ENCODE measurements at places on chromosomes 1 and 21. TPM values are rescaled to one million over a fixed set of nuclear protein-coding genes. Genes with fewer than 3 reads are reported as not detected.

The TMEM269 gene
- total RNA-seq: 0.04 TPM

The HPDL gene
- not detected for total RNA-seq

The TFF2 gene
- not detected for total RNA-seq

The MTARC1 gene
- 0.08 TPM for total RNA-seq

DNA sequence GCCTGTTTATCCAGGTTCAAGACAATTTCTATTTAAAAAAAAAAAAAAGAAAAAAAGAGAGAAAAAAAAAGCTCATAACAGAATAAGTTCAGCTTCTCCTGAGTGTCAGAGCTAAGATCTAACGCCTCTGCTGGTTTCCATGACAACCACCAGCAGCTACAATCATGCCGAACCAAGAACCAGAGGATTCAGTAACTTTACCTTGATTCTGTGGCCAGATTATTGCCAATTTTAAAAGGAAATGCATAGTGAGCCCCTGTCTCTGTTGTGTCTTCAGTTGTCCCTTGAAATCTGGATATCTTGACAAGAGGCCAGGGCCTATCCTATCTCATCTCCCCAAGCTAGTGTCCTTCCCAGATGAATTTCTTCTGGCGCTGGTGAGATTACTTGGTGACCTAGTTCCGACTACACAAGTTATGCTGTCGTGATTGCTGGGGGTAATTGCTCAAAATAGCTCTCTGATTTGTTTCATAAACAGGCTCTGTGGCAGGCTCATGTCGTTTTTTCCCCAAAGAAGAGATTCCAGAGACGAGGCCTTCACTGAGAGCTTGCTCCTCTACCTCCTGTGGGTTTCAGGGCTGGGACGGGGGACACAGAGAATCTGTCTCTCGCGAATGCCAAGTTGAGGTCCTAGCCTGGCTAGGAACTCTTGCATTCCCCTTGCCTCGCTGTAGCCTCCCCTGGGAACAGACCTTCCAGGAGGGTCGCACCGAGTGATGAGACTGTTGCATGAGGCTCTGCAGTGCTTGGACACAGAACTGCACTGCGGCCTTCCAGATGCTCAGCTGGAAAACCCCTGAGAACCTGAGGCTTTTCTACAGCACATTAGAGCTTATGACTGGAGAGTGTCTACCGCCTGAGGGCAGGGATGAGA lies 32.4 kb upstream of the SCCPDH start:
- DNase-seq: no peak

DNA sequence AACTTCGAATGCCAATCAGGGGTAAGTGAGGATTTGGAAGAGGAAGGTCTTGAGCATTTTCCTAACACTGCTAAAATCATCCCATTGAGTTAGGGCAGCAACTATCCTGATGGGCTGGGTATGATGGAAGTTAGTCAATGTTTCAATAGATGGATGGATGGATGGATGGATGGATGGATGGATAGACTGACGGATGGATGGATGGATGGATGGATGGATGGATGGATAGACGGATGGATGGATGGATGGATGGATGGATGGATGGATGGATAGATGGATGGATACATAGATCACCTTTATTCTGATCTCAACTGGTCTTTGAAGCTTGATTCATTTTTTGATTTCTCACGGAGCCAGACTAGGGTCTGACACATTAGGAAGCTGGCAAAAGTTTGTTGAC lies 2.3 kb upstream of the CLDN14 start:
- DNase-seq: no peak

DNA sequence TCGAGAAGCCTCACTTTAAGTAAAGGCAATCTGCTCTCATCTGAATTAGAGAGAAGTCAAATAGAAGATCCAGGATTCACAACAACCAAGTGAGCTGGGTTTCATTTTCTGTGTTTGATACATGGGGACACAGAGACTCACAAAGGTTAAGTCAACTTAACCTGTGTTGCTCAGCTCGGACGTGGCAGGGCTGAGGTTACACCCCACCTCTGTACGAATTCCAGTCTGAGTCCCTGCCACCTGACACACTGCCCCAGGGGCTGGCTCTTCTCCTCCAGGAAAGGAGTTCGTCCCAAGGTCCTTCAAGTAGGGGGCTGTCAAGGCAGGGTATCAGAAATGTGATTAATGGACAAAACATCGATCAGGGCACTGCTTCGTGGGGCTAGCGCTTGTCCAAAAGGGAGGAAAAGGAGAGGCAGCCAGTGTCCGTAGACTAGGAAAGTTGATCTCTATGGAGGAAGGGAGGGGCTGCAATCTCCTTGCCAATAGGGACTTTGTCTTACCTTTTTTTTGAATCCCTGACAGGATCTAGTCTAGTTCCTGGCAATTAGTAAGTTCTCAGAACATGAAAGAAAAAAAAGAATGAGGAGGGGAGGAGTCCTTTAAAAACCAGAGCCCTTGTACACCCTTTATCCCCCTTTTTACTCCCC lies 116.4 kb downstream of the CNIH3 start:
- no peak for DNase-seq

DNA sequence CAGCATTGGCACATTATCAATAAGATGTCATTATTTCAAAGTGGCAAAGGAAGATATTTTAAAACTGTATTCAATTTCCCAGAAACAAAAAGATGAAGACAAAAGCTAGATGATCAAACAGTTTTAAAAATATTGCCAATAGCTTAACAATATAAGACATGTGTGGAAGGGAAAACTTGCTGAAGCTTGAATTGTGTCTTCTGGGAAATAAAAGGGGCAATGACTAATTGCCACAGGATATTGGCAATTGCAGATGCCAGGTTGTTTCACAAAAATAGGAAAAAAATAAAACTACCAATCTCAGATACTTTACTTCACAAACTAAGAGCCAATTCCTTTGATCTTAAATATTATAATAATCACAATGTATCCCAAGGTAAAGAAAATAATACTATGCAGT lies 679.8 kb upstream of the ADAMTS5 start:
- DNase-seq: no peak

DNA sequence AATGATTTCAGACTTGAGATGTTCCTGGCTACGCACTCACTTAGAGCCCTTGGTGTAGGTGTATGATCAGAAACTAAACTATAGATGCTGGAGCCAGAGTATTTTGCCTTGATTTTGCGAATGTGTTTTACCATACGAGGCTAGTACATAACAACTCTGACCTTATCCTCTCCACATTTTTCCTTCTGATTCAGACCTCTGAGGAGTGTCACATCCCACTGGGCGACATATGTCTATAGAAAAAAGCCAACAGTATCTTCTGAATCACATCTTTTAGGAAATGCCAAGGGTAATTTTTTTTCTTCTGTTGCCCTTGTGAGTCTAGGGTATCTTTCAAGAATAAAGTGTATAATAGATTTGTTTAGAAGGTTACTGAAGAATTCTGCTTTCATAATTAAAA lies 49.6 kb downstream of the AK4 start:
- no peak for DNase-seq

DNA sequence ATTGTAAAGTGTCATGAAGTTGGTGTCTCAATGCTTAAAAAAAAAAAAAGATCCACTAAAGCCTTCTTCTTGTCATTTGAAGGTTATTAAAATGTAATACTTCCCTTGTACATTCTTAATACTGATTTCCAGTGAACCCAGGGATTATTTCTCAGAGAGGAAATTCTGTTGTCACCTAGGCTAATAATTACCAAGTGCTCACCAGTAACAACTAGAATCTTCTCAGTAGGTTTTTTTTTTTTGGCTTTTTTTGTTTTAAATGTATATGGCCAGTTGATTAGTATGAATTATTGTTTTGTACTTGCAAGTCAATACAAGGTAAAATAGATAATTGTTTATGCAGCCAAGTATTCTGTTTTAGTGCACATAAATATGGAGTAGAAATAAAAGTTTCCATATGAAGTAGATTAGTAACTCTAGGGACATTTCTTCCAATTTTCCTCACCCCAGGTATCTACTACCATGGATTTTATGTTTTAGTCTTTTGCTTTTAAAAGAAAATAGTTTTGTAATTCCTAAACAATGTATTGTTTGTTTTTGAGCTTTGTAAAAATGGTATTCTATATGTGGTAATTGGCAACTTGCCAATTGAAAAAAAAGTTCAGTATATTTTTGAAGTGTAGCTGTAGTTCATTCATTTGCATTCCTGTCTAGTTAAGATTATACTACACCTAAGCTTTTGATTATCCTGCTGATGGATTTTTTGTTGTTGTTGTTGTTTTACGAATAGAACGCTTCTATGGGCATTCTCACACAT lies 21.9 kb downstream of the LAMC1 start:
- no peak for DNase-seq

DNA sequence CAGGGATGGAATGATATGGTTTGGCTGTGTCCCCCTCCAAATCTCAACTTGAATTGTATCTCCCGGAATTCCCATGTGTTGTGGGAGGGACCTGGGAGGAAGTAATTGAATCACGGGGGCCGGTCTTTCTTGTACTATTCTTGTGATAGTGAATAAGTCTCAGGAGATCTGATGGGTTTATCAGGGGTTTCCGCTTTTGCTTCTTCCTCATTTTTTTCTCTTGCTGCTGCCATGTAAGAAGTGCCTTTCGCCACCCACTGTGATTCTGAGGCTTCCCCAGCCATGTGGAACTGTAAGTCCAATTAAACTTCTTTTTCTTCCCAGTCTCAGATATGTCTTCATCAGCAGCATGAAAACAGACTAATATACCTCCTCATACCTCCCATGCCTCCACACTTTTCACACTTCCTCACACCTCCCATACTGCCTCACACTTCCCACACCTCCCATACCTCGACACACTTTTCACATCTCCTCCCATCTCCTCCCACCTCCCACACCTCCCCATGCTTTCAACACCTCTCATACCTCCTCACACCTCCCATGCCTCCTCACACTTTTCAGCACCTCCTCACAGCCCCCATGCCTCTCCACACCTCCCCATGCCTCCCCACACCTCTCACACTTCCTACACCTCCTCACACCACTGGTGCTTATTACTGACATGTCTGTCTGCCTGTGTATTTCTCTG lies 21.3 kb downstream of the GPR137B start:
- DNase-seq: no peak

- DNase-seq: no peak
These were observed 19.4 kb upstream of the COL18A1 start for GRCh38 chr21:45385549-45386050.

- no peak for DNase-seq
These were observed 1.9 kb downstream of the DDAH1 start for GRCh38 chr1:85462931-85463649.

DNA sequence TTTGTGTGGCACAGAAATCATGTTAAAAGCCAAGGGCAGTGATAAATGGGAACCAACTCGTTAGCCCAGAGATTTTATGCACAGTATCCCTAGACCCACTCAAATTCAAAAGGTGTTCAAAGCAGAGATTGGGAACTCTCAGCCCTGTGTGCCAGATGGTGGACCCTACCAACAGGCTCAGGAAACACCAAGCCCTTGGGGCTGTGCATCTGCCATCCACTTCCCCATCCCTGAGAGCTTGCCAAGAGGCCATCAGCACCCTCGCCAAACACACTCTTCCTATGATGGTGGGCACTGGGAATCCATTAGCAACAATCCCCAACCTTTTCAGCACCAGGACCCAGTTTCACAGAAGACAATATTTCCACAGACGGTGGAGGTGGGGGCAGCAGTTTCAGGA lies 194.2 kb upstream of the NFIA start:
- DNase-seq: no peak

DNA sequence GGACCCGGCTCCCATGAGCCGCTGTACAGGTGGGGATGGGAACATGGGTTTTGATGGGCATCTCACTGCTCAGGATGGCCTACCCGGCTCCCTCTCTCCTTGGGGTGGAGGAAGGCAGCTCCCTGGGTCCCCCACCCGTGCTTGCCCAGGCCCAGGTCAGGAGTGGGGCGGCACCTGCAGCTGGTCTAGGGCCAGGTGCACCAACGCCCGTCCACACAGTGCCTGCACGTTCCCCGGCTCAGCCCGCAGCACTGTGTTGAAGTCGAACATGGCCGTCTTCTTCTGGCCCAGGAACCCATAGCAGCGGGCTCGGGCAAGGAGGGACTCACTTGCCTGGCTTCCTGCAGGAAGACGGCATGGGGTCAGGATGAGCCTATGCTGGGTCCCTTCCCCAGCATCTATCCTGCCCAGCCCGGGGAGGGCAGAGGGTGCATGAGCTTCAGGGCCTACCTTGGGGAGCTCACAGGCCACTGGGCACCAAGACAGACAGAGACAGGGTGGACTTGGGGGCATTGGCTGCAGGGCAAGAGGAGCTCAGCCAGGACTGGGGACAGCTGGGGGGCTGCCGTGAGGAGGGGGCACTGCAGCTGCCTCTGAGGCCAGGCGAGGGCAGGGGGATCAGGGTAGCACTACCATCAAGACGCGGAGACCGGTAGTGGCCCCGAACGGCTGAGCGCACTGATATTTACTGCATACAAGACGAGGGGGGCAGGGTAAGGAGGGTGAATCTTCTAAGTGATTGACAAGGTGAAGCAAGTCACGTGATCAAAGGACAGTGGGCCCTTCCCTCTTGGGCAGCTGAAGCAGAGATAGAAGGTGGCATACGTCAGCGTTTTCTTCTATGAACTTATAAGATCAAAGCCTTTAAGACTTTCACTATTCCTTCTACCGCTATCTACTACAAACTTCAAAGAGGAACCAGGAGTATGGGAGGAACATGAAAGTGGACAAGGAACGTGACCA lies 17.8 kb downstream of the TTC34 start:
- DNase-seq: no peak

GRCh38 chr1:206551986-206552326 lies 44.6 kb downstream of the RASSF5 start:
- no peak for DNase-seq

- peak; percentile 17 for DNase-seq
These were observed 796.3 kb downstream of the LRRIQ3 start for GRCh38 chr1:73401666-73402065.

GRCh38 chr1:205088341-205088740 lies 4.1 kb upstream of the TMEM81 start:
- DNase-seq: no peak

DNA sequence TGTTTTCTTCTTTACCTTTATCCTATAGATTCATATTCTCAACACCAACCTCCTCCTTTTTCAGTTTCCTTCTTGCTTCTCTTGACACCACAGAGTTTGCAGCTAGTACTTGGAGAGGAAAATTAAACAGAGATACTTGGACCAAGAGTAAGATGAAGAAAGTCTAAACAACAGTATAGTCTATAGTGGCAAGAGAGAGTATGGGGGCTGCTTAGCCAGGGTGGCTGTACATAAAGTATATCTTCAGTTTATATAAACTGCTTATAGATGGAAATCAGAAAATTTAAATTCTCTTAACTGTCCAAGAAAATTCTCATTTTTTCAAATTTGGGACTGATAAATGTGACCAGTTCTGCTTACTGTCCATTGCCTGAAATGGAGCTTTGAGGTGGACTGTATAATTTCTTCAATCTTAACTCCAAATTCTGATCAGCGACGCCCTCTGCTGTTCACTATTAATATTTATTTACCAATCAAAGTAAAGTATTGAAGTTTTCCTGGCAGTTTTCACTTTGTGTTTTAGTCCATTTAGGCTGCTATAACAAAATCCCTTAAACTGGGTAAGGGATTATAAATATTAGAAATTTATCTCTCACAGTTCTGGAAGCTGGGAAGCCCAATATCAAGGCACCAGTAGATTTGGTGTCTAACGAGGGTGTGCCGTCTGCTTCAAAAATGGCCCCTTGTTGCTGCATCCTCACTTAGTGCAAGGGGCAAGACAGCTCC lies 14.8 kb upstream of the METTL18 start:
- DNase-seq: peak; percentile 18

- no peak for DNase-seq
These were observed 63.9 kb downstream of the PLPPR4 start for GRCh38 chr1:99328171-99328570.

Data from H4 (cell line).